ENCODE measurements at places on chromosomes 12 and 14.

GRCh38 chr12:80811957-80812708 is 95.4 kb downstream of the MYF5 start:
- DNase-seq = no peak

DNA sequence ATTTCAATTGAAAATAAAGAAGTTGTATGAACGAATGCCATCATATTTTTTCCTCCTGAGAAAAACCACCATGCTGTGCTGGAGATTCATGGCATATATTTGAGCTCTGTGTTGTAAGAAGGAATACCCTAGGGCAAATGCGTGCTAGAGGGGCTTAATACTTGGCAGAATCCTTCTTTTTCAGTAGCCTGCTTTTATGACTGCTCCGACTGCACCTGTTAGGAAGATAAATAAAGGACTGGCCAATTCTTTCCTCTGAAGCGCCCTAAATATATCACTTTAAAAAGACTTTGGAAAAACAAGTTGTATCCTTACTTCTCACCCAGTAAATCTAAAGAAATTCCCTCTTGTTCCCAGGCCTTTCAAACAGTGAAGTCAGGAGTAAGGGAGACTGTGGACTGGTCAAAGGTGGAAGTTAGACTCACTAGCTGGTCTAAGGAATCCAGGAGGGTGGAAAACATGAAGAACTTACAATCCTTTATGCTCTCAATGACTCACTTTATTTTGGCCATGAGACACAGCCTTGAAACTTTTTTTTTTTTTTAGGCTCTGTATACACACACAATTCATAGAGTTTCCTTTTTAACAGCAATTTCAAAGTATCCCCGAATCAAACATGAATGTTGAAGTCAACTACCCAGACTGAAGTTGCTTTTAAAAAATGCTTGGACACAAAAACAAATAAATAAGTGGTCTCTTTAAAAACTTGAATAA is 5.2 kb downstream of the MYBPC1 start:
- DNase-seq = peak; percentile 12

- no peak for DNase-seq
These were observed 374.4 kb downstream of the BCAT1 start for GRCh38 chr12:24574538-24574937.

DNA sequence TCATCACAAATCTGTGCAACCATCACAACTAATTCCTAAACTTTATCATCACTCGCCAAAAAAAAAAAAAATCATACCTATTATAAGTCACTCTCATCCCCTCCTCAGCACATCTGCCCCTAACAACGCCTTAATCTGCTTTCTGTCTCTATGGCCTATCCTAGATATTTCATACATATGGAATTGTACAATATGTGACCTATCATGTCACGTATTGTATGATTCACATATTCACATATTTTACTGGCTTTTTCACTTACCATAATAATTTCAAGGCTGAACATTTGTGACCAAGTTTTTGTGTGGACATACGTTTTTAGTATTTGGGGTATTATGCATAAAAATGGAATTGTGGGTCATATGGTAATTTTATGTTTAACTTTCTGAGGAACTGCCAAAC is 400.7 kb downstream of the DAD1 start:
- DNase-seq = no peak

- DNase-seq = peak; percentile 65
These were observed 131.6 kb downstream of the KSR2 start for GRCh38 chr12:117836999-117837736.

GRCh38 chr14:33515441-33515840 is 435.4 kb downstream of the EGLN3 start:
- no peak for DNase-seq

GRCh38 chr12:42204362-42204761 is 33.7 kb downstream of the YAF2 start:
- no peak for DNase-seq

- no peak for DNase-seq
These were observed 117.3 kb downstream of the CPNE8 start for GRCh38 chr12:38788106-38788505.

All from RKO (cell line).